ENCODE measurements at places on chromosomes 12 and 14.

GRCh38 chr12:40287369-40287975 is 62.7 kb downstream of the LRRK2 start:
- DNase-seq: no peak

- no peak for DNase-seq
These were observed 35.5 kb downstream of the TCTN1 start for GRCh38 chr12:110649341-110649847.

DNA sequence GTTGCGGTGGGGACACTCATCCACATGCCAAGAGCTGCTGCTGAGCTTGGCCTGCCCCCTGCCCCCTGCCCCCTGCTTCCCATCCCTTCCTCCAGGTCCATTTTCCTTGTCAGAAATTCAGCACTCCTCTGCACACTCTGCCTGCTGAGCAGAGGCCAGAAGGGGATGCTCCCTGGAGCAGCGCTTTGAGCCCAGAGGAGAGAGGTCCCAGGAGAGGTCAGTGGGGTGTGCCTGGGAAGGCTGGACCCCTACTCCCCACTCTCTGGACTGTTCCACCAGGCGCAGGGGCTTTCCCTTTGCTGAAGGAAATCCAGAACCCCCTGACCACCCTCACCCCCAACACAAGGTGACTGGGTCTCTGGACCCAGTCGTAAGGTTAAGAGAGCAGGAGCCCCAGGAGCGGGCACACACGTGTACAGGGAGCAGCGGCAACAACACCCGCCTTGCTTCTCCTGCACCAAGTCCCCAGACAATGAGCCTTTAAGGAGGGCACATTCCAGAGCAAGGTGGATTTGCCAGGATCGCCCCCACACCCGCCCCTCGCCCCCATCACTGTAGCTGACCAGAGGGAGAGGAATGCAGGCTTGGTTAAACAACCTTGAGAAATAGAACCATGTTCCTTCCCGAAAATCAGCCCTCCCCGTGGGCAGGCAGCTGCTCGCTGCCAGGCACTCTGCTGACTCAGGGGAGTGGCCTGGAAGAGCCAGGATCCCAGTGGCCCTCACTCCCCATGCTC is 30.7 kb downstream of the ISCA2 start:
- no peak for DNase-seq

DNA sequence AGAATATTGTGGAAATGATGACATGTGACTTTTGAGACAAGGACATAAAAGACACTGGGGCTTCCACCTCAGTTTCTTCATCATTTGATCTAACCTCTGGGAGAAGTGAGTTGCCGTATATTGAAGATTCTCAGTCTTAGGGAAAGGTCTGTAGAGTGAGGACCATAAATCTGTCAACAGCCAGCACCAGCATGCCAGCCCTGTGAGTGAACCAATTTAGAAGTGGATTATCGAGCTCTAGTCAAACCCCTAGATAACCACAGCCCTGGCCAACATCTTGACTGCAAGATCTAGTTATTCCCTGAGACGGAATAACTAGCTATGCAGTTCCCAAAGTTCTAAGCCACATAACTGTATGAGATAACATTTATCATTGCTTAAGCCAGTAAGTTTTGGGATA is 108.8 kb upstream of the PTPRR start:
- no peak for DNase-seq

DNA sequence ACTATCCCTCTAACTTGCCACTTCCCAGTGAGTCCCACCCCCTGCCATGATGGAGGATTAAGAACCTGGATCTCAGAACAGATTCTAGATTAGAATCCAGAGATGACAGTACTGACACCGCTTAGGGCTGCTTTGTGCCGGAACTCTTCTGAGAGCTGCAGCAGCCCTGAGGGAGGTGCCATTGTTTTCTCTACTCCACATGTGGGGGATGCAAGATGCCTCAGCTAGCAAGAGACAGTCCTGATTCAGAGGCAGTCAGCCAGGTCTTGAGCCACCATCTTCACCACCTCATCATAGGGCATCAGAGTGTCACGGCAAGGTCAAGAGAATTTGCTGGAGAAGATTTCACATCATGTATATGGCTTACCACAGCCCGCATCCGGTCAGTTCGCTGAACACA is 3.4 kb upstream of the PGAM5 start:
- DNase-seq: no peak

GRCh38 chr12:27616356-27617142 is 79.7 kb upstream of the REP15 start:
- no peak for DNase-seq

DNA sequence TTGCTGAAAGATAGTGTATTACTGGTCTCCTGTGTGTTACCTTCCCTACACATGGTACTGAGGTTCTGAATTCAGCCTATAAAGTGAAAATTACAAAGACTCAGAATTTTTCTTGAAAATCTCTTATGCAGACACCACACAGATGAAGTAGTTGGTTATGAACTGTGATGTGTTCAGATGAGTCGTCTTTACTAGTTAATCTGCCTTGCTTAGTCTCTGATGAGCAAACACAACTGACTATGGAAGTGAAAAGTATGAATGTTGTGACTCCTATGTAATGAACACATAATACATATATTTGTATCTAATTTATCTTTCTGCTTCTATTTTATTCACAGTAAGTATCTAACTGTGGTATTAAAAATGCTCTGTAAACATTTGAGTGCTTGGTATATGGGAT is 4.7 kb downstream of the MTERF2 start:
- DNase-seq: no peak

GRCh38 chr12:2289525-2289924 is 236.7 kb downstream of the CACNA1C start:
- DNase-seq: no peak

DNA sequence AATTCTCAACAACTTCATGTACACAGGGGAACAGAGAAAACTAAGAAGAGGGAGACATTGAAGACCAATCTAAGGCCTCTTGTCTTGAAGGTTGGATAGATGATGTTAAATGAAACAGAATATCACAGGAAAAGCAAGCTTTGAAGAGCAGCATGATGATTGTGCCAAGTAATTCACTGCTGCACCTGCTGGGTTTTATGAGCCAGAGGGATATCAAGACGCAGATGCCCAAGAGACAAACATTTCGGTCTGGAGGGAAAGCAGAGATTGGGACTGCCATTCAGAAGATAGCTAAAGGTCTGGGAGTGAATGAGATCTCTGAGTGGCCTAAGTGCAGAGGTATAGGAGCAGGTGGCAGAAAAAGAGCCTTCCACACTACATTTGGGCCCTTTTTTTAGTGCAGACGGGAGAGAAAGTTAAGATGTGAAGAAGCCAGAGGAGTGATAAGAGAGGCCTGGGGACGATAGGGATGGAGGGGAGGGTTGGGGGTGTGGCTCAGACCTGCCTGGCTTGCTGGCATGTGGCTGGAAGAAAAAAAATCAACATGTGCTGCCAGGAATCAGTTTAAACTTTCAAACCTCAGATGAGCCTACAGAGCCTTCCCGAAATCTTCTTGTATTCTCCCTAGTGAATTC is 200.6 kb downstream of the AEBP2 start:
- no peak for DNase-seq

GRCh38 chr12:56127485-56127887 is 581 bp upstream of the ESYT1 start:
- no peak for DNase-seq

DNA sequence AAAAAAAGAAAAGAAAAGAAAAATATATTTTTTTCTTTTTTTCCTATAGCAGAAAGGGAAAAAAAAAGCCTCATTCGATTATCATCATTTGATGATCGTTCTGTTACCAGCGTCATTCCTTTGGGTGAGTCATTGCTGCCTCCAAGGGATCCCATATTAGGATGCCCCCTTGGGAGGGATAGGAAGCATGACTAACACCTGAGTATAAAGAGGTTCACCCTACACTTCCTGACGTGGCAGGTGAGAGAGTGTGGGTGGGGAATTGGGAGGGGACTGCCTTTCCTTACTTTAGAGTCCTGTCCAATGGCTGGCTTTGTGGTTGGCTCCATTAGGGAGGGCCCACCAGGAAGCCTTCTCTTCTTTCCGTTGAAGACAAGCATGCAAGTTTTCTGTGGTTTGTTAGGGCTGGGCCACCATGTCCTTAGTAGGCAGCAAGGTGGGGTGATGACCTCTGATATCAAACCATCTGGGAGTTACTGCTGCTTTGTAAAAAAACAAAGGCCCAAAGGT is 56.1 kb upstream of the FUT8 start:
- DNase-seq: no peak

GRCh38 chr14:79549515-79549914 is 661.8 kb downstream of the DIO2 start:
- DNase-seq: no peak

Data from activated T-cell treated with anti-CD3 and anti-CD28 coated beads for 1 hour (primary cell).